ENCODE measurements at places on chromosomes 6 and 20. TPM values are rescaled to one million over a fixed set of nuclear protein-coding genes. Genes with fewer than 3 reads are reported as not detected.

The NHSL1 gene
- 28.3 TPM for total RNA-seq

The POU3F2 gene
- not detected for total RNA-seq

The FILIP1 gene
- total RNA-seq: not detected

The TRAPPC3L gene
- not detected for total RNA-seq

DNA sequence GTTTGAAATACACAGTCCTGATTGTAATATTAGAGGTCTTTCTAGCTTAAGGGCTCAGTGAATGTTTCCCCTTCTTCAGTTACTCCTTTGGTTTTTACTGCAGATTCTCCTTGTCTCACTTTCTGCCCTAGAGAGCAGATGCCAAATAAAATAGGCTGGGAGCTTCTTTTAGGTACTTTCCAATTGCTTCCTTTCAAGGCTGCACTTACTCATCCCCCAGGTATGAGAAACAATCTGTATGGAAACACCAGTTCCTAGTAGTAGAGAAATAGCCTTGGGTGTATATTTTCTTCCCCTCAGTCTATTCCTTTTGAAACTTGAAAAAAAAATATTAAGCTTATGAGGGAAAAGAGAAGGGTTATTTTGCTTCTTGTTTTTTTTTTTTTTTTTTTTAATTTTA lies 139.7 kb downstream of the PAK5 start:
- peak; percentile 42 for DNase-seq

DNA sequence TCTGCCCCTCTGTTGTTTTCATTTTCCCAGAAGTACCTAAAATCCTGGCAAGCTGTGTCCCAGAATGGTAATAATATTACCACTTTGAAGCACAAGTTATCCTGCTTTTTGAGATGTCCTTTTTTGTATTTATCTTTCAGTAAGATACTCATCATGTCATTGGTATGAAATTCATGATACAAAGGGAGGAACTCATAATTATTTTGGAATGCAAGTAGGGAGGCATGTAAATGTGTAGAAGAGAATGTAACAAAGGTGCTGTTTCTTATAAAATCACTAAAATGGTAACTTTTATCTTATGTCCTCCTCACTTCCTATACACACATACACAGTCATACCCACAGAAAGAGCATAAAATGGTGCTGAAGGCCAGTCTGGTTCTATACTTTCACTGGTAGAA lies 109.9 kb downstream of the CD2AP start:
- peak; percentile 4 for DNase-seq

DNA sequence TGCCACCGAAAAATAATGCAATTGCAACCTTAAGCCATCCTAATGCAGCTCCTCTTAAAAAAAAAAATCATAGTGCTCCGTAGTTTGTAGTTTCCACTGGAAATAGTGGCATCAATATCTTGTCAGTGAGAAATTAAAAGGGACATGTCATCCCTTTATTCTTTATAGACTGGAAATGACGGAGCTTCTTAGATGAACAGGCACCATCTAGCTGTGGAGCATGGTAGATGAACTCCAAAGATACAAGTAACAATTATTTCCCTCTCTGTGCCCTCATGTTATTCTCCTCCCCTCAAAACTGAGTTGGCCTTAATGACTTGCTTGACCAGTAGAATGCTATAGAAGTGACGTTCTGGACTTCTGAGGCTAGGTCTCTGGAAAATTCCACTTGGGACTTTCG lies 268.1 kb upstream of the SPTLC3 start:
- DNase-seq: no peak

The CARMIL1 gene
- 34.7 TPM for total RNA-seq

- no peak for DNase-seq
Measured at GRCh38 chr6:150930841-150931240, 65.3 kb downstream of the MTHFD1L start.

DNA sequence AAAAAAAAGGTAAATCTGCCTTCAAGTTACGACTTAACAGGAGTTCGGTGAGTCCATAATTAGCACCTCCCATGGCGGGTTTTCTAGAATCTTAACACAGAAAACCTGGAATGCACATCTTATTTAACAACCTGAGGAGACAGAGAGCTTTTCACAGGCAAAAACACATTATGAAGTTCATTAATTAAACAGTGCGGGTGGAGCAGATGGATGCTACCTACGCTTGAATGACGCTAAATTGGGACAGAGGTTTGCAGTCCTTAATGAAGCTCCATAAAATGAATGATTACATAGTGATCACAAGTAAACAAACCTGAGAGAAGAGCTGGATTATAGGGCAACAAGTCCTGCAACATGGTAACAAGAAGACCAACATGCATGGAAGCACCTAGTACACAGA lies 81.0 kb downstream of the INSM1 start:
- DNase-seq: no peak
